ENCODE measurements at places on chromosomes 7 and 10.
A peak's percentile ranks its signal among the peaks of the same experiment; 100 is the strongest.

GRCh38 chr10:30980951-30981616, 50.6 kb downstream of the ZNF438 start:
- peak; percentile 71 for DNase-seq

DNA sequence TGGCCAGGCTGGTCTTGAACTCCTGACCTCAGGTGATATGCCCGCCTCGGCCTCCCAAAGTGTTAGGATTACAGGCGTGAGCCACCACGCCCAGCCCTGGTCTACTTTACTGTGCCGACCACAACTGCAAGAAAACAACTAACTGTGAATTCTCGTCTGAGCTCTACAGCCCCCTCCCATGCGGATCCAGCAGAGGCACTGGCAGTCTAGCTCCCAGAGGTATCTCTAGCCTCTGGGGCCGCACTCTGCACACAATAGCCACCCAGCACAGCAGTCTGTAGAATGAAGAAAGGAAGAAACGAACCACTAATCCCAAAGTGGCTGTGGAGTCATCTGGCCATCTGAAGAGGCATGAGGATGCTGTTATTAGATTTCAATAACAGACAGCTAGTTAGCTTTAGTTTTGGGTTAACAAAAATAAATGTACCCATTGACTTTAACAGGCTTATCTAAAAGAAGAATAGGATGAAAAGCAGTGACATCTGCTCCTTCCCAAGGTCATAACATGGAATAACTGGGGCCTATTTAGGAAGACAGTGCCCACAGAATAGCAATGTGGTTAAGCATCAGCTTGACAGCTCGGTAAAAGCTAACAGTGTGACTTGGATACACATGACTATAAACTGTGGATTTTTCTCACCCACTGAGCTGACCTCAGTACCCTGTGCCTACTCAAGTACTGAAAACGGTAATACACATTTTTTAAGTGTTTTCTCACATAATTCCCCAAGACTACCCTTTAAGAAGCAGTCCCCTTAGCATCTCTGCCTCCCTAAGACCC, 131.9 kb downstream of the TNS3 start:
- DNase-seq, result no peak

- no peak for DNase-seq
Measured at GRCh38 chr7:143299840-143300239, 11.7 kb downstream of the CASP2 start.

- DNase-seq, result no peak
Measured at GRCh38 chr10:92690211-92690914, 608 bp downstream of the HHEX start.

DNA sequence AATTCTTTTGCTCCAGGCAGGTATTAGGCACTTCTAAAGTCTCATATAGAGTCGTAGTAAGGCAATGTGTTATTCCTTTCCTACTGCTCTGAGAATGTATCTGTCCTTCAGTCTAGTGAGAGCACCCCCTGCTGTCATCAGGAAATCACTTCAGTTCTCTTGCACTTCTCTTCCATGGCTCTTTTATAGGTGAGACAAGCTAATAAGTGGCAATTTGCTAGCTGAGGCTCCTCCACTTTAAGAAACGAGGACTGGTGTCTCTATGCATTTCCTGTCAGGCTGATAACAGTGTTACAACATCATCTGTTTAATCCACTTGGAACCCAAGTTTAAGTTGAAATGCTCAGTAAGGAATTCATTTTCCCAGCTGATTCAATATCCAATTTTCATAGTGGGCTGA, 350.6 kb downstream of the TFEC start:
- DNase-seq, result peak; percentile 7

GRCh38 chr10:28254290-28254985, 48.4 kb downstream of the MPP7 start:
- no peak for DNase-seq

Measured in globus pallidus (tissue), 1 donor.